ENCODE measurements at places on chromosomes 1 and 21.
A peak's percentile ranks its signal among the peaks of the same experiment; 100 is the strongest.

DNA sequence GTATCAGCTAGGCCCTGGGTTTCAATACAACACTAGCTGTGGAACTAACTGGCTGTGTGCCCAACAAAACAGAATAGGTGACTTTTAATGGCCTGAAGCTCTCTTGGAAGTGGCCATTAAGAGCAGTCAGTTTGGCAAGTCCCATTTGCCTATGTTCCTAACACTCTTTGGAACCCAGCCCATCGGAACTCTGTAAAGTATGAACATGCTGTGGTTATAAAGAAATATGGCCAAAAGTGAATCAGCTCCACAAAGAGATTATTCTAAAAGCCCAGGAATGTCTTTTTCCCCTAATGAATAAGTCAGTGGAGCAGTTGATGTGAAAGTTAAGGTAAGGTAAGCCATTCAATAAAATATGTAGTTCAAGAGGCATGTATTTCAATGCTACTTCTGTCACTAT is 223.7 kb upstream of the ADAMTS5 start:
- no peak for DNase-seq

DNA sequence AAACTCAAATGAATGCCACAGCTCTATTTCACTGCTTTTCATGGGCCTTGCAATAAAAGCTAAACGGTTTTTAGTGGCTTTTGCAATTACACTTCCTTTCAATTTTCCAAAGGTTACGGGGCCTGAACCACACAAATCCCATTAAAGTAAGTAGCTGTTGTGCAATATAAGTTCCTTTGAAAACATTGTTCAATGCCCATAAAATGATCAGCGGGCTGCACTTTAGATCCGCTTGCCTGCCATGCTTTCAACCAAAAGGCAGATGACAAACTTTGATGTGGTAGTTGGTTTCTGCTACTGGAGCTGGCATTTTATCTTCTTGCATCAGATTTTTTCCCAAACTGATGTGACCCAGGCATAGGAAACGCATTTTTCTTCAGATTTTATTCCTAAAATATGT is 50.2 kb downstream of the PRRX1 start:
- no peak for DNase-seq

DNA sequence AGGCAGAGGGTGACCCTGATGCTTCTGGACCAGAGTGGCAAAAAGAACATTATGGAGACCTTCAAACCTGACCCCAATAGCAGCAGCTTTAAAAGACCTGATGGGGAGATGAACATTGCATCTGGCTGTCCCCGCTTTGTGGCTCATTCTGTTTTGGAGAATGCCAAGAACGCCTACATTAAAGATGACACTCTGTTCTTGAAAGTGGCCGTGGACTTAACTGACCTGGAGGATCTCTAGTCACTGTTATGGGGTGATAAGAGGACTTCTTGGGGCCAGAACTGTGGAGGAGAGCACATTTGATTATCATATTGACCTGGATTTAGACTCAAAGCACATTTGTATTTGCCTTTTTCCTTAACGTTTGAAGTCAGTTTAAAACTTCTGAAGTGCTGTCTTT is 45.8 kb downstream of the TRAF5 start:
- DNase-seq = no peak

- no peak for DNase-seq
These were observed 392.3 kb upstream of the ADGRL2 start for GRCh38 chr1:81408419-81408818.

- DNase-seq = no peak
These were observed 859.0 kb upstream of the B3GALT2 start for GRCh38 chr1:194045416-194045815.

DNA sequence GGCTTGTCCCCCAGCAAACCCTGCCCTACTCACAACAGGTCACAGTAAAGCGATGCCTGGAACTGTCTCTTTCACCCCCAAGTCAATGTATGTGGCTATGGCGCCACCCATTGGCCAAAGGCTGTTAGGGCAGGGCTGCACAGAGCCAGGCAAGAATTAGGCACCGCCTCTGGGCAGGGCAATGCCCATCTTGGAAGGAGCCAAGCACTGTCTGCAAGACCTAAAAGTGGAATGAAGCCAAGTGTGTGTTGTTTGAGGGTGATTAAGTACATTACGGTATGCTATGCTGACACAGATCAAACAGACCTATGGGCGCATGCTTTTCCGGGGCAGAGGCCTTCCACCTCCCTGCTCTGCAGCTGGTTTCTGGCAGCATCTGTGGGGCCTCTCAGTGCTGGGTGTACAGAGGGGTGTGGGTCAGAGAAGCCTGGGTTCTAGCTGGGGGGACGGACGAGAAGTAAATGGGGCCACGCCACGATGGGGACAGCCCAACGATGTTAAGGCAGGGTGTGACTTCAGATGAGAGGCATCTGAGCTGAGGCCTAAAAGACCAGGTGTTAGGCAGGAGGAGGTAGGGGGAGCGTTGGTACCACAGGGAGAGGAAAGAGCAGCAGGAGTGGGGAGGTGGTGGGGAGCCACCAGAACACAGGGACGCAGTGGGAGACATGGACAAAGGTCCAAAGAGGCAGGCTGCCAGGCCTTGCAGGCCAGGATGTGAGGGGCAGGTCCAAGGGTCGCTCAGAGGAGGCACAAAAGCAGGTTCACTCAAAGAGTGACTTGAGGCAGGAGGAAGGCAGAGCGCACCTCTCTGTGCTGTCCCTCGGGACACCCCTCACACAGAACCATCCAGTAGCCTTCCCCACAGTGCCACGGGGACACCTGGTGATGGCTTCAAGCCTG is 49.8 kb downstream of the ACOT7 start:
- DNase-seq = peak; percentile 59

GRCh38 chr1:164772635-164773034 is 213.7 kb downstream of the PBX1 start:
- no peak for DNase-seq

GRCh38 chr1:231964961-231965360 is 338.4 kb downstream of the DISC1 start:
- DNase-seq = no peak

DNA sequence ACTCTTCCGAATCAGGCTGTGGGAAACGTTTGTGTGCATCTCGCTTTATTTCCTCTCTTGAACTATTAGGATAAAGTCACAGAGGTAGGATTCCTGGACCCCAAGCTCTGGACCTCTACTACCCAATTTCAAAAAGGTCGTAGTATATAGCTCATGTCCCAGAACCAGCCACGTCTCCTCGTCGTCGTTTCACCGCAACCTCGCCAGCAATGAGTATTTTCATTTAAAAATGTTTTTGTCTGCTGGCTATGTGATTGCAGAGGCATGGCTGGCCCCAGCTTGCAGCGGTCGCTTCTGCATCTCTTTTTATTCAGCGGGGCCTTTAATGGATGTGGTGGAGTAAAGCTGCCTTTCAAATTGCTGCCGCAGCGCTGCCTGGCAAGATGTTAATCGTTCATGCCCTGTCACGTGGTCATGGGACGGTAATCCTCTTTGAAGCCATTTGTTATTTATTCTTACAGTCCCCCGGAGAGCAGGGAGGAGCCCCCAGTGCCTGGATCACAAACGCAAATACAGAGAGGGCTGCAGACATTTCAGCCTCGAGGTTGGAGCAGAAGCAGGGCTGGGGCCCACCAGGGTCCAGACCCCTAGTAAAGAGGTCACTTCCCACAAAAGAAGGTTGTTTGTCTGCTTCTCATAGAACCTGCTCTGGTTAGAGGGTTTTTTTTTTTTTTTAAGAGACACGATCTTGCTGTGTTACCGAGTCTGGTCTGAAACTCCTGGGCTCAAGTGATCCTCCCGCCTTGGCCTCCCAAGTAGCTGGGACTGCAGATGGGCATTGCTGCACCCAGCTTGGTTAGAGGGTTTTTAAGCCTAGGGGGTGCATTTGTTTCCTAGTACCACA is 11.6 kb upstream of the NPHP4 start:
- no peak for DNase-seq

DNA sequence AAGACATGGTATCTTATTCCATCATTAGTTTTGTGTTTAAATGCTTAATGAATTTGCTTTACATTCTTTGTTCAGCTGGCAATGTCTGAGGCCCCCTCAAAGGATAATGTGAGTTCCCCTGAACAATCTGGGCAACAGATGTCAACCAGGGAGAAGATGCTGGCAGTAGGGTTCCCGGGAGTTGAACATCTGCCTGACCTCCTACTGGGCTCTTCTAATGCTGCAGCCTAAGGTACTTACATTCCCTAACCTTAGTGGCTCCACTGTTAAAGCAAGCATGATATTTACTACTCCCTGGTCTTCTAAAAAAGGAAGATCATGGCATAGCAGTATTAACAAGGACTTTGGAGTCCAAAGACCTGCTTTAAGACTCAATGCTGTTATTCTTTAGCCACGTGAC is 574.9 kb upstream of the NR5A2 start:
- DNase-seq = no peak

GRCh38 chr1:119266386-119266785 is 102.2 kb upstream of the HAO2 start:
- no peak for DNase-seq

DNA sequence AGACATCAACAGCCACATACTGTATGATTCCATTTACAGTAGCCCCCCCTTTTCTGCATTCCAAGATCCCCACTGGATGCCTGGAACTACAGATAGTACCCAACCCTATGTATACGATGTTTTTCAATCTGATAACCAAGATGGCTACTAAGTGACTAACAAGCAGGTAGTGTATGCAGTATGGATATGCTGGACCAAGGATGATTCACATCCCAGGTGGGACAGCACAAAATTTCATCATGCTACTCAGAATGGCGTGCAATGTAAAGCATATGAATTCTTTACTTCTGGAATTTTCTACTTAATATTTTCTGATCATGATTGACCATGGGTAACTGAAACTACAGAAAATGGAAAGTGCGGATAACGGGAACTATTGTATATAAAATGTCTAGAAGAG is 30.0 kb upstream of the MRPS6 start:
- DNase-seq = no peak

GRCh38 chr1:225843426-225843795 is 33.5 kb downstream of the EPHX1 start:
- no peak for DNase-seq

DNA sequence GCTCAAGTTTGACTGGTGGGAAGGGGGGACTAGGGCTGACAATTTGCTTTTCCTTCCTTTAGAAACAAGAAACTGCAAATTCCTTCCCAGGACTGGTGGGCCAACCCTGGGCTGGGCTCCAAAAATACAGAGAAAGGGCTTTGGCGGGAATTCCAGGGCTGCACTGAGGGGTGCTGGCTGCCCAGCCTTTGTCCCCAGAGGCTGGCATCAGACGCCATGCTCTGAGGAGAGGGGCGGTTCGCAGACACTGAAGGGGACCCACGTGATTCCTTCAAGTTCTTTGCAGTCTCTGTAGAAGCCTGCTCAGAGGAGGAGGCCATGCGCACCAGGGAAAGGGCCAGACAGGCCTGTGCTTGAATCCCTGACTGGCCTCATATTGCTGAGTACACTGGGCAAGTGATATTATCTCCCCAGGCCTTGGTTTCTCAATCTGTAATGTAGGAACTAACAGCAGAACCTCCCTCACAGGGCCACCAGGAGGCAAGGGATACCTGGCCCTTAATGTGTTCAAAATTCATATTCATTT is 119.5 kb downstream of the EPHB2 start:
- no peak for DNase-seq

DNA sequence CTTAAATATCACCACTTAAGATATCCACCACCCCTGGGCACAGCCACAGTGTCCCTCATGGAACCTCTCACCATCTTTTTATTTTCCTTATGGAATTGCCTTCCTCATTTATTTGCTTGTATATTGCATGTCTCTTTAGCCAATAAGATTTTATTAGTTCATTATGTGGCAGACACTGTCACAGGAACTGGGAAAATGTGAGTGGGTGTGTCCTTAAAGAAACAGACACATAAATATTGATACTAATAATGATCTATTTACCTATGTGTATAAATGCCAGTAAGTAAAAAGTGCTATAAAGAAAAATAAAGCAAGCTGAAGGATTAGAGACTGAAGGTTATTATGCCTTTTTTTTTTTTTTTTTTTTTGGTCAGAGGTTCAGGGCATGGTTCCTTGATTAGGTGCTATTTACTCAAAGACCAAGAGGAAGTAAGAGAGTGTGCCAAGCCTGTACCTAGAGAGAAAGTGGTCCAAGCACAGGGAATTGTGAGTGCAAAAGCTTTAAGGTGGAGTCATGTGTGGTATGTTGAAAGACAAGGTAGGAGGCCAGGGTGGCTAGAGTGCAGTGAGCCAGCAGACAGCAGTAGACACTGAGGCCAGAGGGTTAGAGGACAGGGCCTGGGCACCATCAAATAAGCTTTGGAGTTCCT is 589.0 kb downstream of the USP25 start:
- DNase-seq = no peak

- no peak for DNase-seq
These were observed 3.5 kb upstream of the TRIT1 start for GRCh38 chr1:39886757-39887231.

- no peak for DNase-seq
These were observed 36.2 kb downstream of the SGIP1 start for GRCh38 chr1:66570196-66570595.

- no peak for DNase-seq
These were observed at the start of the genes FBXO2 and FBXO44 for GRCh38 chr1:11654137-11654938. FBXO2 (minus strand) TSS chr1:11654429; CDS start chr1:11654340, 89 bp downstream. FBXO44 (plus strand) TSS chr1:11654877; CDS start chr1:11655836, 959 bp downstream.

DNA sequence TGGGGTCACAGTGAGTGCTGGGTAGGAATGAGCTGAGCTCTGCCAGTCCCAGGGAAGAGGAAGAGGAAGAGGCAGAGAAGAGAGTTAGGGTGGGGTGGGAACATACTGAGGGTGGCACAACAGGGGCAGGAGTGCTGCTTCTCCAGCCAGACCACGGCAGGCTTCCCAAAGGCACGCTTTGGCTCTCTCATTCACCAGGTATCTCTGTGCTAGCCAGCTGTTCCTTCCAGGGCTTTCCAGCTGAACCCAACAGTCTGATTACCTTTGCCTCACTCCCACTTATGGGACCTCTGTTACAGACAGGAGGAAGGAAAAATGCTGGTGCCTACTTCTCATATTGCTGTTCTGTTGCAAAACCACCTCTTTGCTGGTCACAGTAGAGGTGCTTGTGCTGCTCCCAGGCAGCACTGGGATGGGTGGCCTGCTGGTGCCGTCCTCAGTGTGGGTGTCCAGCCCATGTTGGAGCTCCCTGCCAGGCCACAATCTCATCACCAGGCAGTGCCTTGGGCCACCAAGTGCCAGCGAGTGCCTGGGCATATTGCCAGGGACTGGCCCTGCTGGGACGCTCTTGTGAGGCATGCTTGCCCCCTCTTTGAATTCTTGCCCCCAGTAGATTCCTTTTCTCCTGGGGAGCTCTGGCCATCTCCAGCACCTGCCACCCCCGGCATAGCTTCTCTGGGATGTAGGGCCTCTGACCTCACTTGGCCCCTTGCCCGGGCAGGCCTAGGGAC is 2.1 kb downstream of the ADORA1 start:
- DNase-seq = no peak
